Activated T-helper 1 cell treated with anti-CD3 and anti-CD28 coated beads, Interleukin-12 subunit alpha, Interleukin-12 subunit beta, Interleukin-2, Interleukin-4 antibody, amounts not matched to agents 30 ng/mL and 10 ng/mL and 1 ng/mL, durations not matched to agents 14 hours and 24 hours and 36 hours (primary cell): ENCODE measurements at places on chromosomes 4 and X. TPM values are rescaled to one million over a fixed set of nuclear protein-coding genes. Genes with fewer than 3 reads are reported as not detected.

Gene MAGEA12
- not detected in 2 replicates for total RNA-seq

Gene RNF128
- not detected in 2 replicates for total RNA-seq

Gene POU3F4
- total RNA-seq = not detected in 2 replicates

Gene RTL5
- total RNA-seq = 0.26 and 0.29 TPM in 2 replicates

Gene EREG
- total RNA-seq = not detected in 2 replicates

Gene GPRASP2
- 0.10 and 0.15 TPM in 2 replicates for total RNA-seq

Gene AR
- not detected in 2 replicates for total RNA-seq
